ENCODE measurements at places on chromosomes 7 and 10.

DNA sequence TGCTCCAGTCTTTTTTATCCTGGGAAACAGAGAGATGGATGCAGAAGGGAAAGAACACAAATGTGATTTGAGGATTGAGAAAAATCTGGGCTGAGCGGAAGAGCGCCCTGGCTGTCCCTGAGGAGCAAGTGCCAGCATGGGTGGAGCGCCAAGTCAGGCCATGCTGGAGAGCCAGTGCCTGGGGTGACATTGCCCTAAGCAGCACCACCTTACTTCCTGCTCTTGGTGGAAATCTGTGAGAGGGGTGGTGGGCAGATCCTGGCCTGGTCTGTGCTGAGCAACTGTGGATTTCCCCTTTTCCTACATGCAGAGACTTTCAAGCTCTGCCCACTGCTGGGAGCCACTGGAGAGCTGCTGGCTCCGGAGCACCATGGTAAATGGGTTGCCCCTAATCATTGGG, 36.9 kb downstream of the DDIT4 start:
- DNase-seq = no peak

- DNase-seq = no peak
These were observed 98.0 kb downstream of the KCND2 start for GRCh38 chr7:120370954-120371353.

DNA sequence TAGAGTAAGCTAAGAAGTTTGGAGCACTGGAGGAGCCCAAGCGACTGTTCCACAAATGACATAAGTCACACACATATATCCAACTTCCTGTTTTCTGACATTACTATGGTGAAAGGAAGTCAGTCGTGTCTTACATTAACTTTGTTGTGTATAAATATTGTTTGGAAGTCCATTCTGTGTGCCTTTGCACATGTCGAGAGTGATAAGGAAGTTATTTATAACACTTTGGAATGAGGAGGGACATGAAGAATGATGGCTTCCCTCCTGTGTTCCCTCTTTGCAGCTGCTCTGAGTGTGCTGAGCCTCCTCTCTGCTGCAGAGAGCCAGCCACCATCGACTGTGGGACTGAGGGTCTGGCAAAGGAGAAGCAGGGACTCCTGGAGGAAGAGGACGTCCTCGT, 40.4 kb upstream of the MGMT start:
- DNase-seq = no peak

GRCh38 chr10:88765816-88766215, 6.0 kb downstream of the LIPN start:
- no peak for DNase-seq

- DNase-seq = no peak
These were observed 14.8 kb upstream of the FLNC start for GRCh38 chr7:128815289-128815942.

- DNase-seq = no peak
These were observed 153.6 kb upstream of the ZMIZ1 start for GRCh38 chr10:78915190-78915518.

DNA sequence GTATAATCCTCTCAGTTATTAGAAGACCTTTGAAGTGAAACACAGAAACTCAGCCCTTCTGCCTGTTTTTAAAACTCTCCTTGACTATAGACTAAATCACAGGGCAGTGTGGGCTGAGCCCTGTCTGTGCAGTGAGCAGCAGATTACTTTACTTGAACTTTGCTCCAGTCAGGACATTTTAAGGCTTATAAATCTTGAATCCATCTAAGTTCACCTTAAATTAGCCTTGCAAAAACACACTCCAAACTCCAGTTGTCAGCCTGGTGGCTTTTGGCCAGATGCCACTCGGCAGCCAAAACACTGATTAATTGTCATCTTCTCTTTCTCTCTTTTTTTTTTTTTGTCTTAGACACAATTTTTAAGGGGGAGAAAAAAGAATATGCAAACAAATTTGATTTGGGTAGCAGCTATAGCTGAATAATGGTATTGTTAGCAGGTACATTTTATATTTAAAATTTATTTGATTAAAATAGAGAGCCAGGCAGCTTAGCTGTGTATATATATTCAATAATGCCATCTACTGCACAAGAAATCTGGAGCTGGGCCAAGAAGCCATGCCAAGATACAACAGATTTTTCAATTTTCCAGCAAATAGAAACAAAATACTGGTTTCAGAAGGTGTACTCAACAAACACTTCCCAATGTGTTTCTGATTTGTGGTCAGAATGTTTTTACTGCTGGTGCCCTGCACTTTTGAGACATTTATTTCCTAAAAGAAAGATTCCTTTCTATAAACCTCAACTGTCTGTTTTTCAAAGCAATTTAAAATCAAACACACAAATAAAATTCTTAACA, 247.7 kb downstream of the TFEC start:
- DNase-seq = no peak

DNA sequence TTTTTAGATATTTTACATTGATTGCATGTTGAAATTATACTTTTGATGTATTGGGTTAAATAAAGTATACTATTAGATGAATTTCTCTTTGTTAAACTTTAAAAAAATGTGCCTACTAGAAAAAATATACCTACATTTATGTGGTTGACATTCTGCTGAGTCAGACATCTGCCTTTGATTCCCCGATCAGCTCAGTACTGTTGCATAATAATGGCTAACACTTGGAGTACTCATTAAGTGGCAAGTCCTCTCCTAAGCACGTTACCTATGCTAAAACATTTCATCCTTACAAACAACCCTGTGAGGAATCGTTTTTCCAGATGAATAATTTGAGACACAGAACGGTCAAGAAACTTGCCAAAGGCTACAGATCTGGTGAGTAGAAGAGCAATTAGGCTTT, 14.0 kb upstream of the SEM1 start:
- no peak for DNase-seq

DNA sequence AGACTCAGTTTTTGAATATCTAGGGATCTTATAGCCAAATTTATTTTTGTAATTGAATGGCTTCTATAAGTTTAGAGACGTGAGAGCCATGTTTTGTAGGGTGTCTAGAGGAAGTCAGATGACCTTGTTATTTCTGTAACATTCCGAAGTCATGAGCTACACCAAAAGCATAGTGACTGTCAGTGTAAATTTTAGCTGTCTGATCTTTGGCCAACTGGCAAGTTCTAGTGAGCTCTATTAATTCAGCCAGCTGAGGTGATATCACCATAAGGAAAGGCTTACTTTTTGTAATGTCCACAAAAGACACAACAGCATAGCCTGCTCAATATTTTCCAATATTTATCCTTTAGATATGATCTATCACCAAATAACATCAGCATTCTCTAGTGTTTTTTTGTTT, 9.9 kb upstream of the NT5C3A start:
- no peak for DNase-seq

GRCh38 chr10:15859509-15859905, 800 bp downstream of the MINDY3 start:
- no peak for DNase-seq

DNA sequence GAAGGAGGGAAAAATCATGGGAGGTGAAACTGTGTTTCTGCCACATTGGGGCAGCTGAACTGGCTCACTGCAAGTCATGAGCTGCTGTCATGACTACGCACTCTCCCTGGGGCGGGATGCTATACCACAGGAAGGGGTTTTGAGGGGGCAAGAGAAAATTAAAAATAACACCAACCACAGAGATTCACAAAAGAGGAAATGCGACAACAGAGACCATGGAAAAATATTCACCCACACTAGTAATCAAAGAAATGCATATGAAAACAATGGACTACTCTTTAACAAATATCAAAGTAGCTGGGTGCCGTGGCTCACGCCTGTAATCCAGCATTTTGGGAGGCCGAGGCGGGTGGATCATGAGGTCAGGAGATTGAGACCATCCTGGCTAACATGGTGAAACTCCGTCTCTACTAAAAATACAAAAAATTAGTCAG, 65.2 kb upstream of the TM9SF3 start:
- peak; percentile 60 for DNase-seq

- no peak for DNase-seq
These were observed 94.6 kb downstream of the CUX1 start for GRCh38 chr7:101911800-101912715.

DNA sequence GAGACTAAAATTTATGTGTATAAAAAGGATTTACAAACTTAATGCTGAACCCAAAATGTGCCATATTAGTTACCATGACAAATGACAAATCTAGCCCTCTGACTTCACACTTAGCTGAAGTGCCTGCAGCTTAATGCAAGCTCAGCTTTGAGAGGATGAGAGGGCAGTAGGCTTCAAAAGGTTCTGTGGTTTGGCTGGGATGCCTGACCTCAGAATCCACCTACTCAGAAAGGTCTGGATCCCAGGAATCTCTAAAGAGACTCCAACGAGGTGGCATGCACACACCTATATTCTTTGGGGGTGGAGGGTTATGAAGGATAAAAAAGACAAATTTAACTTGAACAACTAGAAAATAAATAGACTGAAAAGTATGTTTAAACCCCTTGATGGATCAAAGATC, 213.4 kb downstream of the TAX1BP1 start:
- no peak for DNase-seq

DNA sequence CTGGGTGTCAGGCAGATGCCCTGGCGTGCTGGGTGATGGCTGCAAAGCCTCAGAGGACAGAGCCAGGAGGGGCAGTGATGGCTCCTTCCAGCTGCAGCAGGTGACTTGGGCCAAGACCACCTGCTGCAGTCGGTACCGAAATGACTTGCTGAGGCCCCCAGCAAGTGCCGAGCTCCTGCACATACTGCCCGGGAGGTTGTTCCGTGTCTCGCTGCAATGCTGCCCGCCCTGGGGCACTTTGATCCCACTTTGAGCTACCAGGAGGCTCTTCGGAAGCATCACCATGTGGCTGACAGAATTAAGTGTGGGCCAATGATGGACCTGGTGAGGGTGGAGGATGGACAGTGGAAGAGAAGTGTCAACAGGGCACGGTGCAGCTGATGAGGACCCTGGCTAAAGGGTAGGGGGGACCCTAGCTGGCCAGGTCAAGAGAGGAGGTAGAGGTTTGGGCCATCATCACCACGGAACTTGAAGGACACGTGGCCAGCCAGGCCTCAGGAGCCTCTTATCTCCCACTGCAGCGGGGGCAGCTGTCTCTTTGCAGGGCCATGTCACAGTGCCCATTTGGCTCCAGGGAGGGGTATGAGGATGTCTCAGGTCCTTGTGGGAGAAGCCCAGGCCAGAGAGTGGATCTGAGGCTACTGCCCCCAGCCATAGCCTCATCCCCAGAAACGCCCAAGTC, 51.1 kb upstream of the NANOS1 start:
- no peak for DNase-seq

DNA sequence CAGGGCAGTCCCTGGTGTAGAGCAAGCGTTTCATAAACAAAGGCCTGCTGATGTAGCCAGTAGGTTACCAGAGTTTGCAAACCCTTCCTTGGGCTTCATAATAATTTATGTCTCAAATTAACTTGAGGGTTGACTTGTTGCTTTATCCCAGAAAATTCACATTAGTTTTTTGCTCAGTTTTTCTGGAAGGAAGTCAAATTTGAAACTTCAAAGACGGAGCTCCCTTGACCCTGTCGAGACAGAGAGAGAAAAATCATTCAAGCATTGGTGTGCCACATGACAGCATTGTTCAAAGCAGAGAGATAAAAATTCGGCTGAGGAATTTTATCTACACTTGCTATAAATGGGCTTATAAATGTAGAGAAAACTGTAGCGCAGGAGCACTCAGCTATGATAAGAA, 627.7 kb downstream of the TNS3 start:
- DNase-seq = no peak

DNA sequence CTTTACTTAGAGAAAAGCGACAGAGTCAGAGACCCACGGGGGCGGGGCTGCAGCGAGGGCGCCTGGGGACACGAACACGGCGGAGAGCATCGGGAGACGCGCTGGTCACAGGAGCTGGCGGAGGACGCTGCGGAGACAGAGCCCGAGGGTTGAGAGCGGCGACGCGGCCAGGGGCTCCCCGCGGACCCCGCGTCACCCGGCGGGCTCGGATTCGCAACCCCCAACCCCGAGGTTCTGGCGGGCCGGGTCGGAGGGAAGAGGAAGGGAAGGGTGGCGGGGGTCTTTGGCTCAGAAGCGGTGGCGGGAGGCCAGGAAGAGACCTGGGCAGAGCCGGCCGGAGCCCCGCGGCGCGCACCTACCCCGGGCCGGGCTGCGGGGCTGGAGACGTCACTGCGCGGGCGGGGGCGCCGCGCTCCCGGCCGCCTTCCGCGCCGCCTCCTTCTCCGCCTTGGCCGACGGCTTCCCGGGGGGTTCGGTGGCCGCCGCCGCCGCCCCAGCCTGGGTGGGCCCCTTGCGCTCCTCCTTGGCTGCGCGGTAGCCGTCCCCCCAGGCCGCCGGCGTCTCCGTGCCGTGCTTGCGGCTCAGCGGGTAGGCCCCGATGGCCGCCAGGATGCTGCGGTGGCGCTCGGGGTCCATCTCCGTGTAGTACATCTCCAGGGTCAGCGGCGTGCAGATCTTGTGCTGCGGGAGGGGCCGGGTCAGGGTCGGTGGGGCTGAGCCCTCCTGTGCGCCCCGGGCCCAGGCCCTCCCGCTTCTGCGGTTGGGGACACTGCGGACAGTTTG, 11.1 kb downstream of the CALY start:
- peak; percentile 31 for DNase-seq

DNA sequence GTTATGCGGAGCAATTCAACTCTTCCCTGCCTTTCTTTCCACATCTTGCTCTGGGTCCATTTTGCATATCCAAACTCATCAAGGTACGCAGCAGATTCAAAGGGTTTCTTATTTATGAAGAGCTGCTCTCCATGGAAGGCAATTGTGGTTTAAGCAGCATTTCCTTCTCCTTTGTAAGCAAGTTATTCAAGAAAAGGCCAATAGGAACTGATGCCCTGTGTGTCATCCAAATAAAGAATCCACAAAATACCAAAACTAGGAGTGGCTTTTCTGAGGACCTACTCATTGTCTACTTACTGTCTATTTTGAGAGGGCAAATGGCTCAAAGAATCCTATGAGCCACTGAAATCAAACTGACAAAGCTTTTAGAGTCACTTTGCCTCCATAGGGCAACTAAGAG, 253.1 kb downstream of the PTEN start:
- DNase-seq = no peak

GRCh38 chr10:114103284-114103683, 59.6 kb downstream of the ADRB1 start:
- peak; percentile 48 for DNase-seq

GRCh38 chr7:39622609-39623008, 763 bp upstream of the RALA start:
- no peak for DNase-seq

- no peak for DNase-seq
These were observed at the start of gene TNS3 for GRCh38 chr7:47581804-47582763. Gene TNS3, minus strand, starts transcription at chr7:47582111. Its CDS starts 142,475 bp downstream, at chr7:47439636.

GRCh38 chr10:11184093-11184492, 166.4 kb downstream of the CELF2 start:
- DNase-seq = no peak

DNA sequence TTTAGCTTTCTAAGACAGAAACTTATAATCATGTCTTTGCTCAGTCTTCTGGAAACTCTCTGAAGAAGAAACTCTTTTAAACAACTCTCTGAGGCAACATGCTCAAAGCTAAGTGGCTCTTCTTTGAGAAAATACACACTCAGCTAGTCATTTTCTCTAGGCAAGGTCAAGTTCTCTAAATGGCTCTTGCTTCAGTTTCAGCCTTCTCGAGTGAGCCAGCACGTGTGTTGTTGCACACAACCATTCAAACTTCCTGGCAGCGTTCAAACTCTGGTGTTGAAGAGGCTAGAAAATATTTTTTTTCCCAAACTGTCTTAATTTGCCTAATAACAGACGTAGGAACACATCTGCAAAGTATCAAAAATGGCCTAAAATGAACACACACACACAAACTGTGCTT, 129.1 kb downstream of the THSD7A start:
- no peak for DNase-seq

Measured in CD4-positive, alpha-beta T cell treated with Interleukin-10 for 1 hour (primary cell).